ENCODE measurements at places on chromosomes 5 and 9.

GRCh38 chr9:121836366-121836885 is 185.0 kb downstream of the DAB2IP start:
- no peak for DNase-seq

DNA sequence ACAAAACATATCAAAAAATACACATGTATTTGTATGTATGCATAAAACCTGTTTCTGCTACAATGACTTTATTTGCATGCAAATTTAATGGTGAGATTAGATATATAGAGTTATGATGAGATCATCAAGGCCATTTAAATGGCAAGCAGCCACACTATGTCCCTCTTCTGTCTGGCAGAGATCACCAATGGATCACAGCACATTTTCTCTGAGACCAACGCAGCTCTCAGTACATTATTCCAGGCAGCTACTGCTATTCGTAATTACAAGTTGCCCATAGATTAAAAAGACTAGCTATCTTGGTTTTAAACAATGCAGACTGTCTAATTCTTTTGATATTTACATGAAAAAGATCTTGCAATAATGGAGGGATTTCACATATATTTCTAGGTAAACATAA is 629.5 kb downstream of the PDE4D start:
- no peak for DNase-seq

GRCh38 chr5:132816554-132816953 is 3.5 kb downstream of the SOWAHA start:
- no peak for DNase-seq

GRCh38 chr5:136062366-136063274 is 33.8 kb downstream of the TGFBI start:
- DNase-seq, result no peak

DNA sequence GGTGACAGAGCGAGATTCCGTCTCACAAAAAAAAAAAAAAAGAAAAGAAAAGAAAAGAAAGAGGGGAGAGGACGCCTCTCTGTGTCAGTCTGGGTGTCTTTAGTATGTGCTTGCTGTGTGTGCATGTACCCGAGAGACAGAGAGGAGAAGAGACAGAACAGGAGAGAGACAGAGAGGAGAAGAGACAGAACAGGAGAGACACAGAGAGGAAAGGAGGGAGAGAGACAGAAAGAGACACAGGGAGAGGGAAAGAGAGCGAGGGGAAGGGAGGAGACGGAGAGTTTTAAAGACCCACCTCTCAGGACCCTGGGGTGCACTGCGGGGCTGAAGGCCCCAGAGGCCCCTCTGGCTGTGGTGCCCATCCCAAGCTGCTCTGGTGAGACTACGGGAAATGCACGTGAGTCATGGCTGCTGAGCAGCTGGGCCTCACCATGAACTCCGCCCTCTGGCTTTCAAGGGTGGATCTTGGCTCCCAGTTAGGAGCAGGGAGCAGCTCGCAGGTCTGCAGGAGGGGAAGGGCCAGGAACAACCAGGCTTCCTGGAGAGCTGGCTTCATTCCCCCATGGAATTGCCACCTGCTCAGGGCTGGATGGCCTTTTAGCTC is 7.9 kb downstream of the SLC6A3 start:
- DNase-seq, result no peak

DNA sequence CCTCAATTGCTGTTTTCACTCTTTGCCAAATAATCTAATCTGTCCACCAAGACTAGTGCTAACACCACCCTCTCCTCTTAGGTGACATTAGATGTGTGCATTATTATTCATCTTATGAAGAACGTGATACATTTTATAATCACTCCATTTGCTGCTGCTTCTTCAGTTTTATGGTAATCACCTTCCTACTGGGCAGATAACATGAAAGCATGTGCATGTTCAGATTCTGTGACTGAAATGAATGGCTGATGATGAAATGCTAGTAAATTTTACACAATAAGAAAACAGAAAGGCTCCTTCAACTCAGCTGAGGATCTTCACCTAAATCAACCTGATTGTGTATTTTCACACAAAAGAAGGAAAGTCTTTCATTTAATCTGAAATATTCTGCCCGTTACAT is 577.6 kb downstream of the CSNK1G3 start:
- no peak for DNase-seq

- no peak for DNase-seq
These were observed 85.0 kb upstream of the TAF11L2 start for GRCh38 chr5:17412760-17413671.

GRCh38 chr5:133902511-133903118 is 65.8 kb downstream of the C5orf15 start:
- no peak for DNase-seq

DNA sequence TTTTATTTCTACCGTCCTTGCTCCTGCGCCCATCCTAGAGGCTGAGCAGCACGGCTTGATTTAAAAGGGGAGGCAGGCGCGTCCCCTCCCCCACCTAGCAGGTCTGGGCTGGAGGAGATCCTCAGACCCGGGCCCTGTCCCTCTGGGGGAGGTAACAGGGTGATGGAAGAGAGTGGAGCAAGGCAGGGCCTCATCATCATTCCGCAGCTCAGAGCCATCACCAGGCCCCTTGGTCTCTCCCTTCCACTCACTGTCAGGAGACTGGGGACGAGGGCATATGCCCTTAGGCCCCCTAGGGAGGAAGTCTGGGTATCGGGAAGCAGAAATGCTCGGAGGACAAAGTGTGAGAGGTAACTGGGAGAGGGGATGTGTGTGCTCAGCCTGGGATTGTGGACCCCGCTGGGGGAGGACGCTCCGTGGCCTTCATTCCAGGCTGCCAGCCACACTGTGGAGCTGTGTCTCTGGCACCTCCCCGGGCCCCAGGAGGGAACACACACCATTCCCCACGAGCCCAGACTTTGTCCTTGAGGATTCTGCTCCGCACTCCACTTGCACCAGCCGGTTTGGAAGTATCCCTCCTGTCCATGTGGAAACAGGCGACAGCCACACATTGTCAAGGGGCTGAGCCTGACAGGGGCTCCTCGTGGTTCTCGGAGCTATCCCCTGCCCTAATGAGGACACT is 761 bp downstream of the REEP2 start:
- no peak for DNase-seq

DNA sequence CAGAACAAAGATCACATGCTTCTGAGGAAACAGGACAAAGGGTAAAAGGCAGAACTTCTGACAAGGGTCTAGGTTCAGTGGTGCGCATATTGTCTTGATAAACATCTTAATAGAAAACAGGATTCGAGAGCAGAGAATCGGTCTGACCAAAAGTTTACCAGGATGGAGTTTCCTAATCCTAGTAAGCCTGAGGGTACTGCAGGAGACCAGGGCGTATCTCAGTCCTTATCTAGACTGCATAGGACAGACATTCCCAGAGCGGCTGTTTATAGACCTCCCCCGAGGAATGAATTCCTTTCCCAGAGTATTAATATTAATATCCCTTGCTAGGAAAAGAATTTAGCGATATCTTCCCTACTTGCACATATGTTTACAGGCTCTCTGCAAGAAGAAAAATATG is 32.4 kb upstream of the TNFSF8 start:
- DNase-seq, result no peak

DNA sequence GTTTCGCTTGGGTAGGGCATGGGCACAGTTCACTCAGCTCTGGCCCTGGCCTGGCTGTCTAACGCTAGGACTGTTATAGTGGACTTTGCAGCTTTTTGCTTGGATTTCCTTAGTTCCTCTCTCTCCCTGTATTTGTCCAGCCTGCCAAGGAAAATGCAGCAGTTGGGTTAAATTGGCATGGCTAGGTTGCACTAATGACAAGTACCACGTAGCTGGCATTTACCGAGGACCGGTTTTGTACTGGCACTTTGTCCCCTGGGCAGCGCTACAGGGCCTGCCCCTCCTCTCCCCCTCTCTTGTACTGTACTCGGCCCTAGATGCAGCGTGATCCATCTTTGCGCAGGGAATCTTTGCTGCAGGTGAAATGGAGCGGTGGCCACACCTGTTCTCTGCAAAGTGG is 2.4 kb downstream of the WDR5 start:
- DNase-seq, result no peak

DNA sequence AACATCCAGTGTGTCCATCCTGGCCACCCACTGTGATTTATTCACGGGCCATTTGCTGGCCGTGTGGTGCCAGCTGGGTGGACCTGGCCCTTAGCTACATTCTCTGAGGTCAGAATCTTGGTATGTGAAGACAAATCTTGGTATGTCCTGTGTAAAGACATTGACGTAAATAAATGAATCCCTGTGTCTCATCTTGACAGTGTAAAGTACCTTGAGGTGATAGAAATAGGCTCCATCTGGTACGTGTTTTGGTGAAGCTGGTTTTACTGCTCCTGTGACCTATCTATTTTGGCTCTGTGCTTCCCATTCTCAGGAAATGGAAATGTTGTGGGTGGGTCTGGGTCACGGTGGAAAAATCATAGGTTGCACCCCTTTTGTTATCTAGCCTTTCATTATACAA is 245.4 kb upstream of the ANKH start:
- no peak for DNase-seq

- no peak for DNase-seq
These were observed 472.5 kb downstream of the MTRR start for GRCh38 chr5:8341406-8341805.

DNA sequence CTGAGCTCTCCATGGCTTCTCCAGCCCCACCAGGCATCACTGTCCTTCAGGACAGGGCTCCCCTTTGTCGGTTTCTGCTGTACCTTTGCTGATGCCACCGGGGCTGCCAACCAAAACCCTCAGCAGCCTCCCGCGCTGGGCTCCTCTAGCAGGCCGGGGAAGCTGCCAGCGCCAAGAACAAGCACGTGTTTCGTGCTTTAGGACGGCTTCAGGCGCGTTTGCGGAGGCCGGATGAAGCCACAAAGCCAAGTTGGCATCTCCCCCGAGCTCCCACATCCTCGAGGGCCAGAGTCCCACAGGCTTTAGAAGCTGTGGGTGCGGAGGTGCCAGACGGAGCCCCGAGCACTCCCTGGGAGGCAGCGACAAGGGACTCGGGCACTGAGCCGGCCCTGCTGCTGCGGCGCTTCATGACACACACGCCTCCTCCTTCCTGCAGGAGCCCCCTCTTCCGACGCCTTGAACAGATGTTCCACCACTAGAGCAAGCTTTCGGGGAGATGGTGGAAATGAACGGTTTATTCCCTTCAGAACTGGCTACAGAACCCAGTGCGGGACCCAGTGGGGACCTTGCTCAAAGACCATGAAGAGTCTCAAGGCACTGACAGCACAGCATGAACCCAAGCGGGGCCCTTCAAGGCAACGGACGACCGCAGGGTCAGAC is 36.7 kb downstream of the SARDH start:
- DNase-seq, result no peak

GRCh38 chr5:130890610-130891009 is 274.4 kb downstream of the HINT1 start:
- no peak for DNase-seq

GRCh38 chr9:20553558-20554149 is 68.6 kb downstream of the MLLT3 start:
- DNase-seq, result no peak

DNA sequence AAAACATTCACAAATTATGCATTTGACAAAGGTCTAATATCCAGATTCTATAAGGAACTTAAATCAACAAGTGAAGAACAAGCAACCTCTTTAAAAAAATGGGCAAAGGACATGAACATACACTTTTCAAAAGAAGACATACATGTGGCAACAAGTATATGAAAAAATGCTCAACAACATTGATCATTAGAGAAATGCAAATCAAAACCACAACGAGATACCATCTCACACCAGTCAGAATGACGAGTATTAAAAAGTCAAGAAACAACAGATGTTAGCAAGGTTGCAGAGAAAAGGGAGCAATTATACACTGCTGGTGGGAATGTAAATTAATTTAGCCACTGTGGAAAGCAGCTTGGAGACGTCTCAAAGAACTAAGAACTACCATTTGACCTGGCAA is 38.9 kb upstream of the TNFSF15 start:
- no peak for DNase-seq

DNA sequence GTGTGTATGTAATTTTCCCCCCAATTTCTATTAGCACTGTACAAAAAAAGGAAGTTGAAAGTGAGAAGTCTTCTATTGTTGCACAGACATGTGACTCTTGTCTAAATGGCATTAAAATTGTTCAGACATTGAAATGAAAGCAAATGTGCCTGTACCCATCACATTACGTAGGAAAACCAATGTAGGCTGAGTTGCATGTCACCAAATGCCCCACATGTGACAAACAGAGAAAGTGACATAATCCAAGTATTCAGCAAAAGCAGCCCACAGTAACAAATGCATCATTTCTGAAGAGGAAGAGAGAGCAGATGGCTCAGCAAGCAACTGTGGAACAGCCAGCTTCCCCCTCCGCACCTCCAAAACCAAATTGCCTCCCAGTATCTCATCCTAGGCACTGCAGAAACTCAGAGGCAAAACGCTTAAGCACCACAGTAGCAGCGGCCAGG is 161.5 kb upstream of the NR4A3 start:
- no peak for DNase-seq

DNA sequence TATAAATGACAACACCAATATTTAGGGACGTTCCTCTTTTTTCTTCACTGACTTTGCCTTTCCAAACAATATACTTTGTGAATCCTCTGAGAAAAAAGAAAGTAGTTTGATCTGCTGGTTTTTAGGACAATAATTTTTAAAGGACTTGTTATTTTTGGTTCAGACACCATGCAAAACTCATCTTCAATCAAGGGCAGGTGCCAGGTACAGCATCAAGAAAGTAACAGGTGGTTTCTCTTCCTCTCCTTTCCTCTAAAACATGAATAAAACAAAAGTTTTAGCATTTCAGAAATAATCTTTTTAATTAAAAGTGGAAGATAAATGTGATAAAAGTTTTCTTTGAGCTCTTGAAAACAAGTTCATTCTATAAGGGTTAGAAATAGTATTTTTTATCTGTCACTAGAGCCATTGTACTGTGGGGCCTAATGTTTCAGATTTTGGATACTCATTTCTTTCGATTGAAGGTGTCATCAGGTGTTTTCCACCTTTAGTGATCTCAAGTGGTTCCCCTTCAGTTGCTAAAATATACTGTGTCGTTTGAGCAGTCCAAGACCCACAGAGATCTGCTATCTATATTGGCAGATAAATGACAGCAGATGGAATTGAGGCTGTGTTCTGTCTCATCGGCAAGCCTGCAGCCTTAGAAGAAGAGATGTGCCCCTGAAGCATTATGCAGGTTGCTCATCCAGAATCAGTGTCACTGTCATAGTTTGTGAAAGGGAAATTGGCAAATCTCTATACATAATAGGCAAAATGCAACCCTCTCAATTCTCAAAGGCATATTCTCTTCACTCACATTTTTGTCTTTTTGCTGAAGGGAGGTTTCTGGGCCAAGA is 499.7 kb downstream of the PDE4D start:
- DNase-seq, result no peak

GRCh38 chr5:1315018-1315708 is 20.3 kb upstream of the TERT start:
- DNase-seq, result no peak

DNA sequence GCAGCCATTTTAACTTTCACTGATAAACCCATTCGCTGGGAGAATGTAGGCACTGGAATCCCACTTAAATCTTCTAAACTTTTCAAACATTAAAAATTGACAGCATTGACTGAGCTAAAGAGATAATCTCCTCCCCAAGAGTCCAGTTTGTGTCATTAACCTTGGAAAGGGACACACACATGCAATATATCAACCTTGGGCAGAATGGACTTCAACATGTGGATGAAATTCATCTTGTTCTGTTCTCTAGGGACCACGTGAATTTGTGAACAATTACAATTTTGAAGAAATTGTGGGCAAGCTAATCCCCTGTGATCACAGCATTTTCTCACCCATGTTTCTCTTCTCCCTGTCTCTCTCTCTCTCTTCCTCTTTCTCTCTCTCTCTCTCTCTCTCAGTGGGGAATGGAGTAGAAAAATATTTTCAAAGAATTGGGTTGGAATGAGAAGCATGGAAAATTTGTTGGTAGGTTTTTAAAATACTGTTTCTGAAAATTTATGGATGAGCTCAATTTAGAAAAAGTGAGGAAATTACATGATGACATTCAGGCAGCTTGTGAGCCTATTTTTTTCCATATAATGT is 553.7 kb downstream of the EBF1 start:
- no peak for DNase-seq

Measured in activated CD8-positive, alpha-beta memory T cell treated with anti-CD3 and anti-CD28 coated beads for 1 hour (primary cell).